ENCODE measurements at places on chromosomes 7 and 10.
A peak's percentile ranks its signal among the peaks of the same experiment; 100 is the strongest.

DNA sequence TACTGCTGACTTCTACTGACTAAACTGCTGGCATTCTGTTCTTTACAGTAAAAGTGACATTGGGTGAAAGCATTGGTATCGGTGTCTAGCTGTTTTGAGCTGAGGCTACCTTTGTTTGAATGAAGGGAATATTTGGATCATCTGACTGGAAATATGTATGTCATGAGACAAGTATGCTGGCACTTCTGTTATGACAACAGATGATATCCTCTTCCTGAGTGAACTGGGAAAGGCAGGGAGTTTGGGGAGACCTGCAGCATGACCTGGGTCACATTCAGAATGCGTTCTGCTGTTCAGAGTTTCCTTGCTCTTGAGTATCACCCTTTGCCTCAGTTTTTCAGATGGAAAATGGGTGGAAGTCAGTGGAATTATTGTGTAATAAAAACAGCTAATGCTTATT is 81.8 kb downstream of the PLCE1 start:
- DNase-seq, result no peak

DNA sequence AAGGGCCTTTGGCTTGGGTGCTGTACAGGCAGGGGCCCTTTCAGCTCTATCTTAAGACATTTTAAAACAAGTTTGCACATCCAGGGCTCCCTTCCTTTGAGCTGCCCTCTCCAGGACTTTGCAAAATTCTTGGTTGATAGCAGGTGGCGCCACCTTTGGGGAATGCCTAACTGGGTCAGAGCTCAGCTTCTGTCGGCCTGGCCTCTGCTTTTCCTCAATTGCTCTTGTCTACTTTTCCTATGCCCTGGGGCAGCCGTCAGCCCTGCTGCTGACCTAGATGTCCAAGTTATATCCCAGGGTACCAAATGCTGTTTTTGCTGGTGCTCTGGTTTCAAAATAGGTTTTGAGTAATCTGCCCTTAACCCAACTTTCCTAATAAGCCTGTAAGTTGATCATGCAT is 65.8 kb downstream of the APBB1IP start:
- no peak for DNase-seq

- DNase-seq, result no peak
These were observed 113.0 kb upstream of the DPP6 start for GRCh38 chr7:153939177-153939576.

DNA sequence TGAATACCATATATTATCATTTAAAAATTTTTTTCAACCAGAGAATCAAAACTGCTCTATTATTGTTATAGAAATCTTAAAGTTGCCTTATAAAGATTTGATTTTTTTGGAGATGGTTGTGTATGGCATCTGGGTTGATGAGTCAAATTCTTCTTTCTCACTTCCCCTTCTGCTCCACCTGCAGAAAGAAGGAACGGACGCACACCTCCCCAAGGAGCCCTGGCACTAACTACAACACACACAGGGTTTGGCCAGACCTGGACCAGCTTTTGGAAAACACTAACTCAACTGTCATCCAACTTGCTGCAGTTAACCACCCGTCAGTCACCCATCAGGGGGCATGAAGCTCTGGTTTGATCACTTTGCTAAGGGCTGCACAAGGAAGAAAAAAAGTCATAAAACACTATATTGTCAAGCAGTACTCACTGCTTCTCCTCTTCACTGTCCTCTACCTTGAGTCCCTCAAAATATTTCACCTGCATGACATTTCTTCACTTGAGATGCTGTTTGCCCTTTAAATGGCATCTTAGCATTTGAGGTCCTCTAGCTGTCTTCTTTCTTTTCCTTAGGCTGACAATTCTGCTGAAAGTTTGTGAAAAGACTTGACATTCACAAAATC is 266.7 kb upstream of the PHF14 start:
- no peak for DNase-seq

GRCh38 chr7:26423436-26423835 is 131.8 kb downstream of the SNX10 start:
- no peak for DNase-seq

DNA sequence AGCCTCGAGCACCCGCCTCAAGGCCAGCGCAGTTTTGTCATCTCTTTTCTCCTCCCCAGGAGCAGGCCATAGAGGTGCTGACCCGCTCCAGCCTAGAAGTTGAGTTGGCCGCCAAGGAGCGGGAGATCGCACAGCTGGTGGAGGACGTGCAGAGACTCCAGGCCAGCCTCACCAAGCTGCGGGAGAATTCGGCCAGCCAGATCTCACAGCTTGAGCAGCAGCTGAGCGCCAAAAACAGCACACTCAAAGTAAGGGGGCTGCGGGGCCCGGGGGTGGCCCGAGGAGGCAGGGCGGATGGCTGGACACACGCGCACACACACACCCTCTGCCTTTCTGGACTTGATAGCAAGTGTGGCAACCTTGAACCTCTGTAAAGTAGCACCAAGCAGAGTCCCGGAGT is 108.3 kb upstream of the SH2B2 start:
- no peak for DNase-seq

DNA sequence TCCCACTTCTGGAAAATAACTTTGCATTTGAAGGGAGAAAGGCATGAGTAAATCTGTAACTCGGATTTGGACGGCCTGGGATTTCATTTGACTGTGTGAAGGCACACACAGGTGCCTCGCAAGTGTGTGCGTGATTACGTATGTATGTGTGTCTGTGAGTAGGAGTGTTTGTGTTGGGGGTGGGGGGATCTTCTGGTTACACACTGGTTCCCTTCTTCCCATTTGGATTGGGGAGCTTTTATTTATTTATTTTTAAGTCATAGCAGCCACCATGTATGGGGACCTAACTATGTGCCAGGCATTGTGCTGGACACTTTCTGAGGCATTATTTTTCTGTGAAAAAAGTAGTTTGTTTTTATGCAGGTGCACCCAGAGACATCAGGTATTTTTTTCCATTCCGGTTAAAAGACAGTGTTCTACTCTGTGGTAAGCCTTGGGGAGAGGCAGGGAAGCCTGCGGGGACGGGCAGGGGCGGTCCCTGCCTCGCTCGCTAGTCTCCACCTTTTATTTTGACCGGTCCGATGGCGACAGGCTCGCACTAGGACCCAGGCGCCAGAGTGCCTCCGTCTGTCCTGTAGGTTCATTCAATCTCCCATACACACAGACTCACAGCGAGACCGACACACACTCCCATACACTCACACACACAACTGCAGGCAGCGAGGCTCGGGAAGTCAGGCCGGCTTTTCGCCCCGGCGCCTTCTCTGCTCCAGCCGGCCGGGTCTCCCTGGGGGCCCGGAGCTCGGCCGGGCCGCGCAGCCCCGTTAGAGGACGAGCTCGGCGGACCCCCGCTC is at the start of gene MXI1:
MXI1 (plus strand) TSS at position 595 of the 794 bp plus-strand sequence. CDS start 204 bp downstream, outside the sequence.
- peak; percentile 26 for DNase-seq

DNA sequence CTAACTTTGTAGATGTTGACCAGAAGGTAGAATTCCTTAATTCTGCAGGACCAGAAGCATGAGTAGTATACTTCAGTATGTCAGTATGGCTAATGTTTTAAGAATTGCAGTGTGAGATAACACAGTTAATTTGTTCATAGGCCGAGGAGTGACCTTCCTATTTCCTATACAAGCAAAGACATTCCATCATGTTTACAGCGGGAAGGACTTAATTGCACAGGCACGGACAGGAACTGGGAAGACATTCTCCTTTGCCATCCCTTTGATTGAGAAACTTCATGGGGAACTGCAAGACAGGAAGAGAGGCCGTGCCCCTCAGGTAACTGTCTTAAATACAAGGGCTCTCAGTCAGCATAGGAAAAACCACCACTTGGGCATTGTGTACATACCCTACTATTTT is 7.2 kb downstream of the DDX21 start:
- no peak for DNase-seq

GRCh38 chr10:126893206-126893605 is 12.0 kb upstream of the DOCK1 start:
- DNase-seq, result no peak

DNA sequence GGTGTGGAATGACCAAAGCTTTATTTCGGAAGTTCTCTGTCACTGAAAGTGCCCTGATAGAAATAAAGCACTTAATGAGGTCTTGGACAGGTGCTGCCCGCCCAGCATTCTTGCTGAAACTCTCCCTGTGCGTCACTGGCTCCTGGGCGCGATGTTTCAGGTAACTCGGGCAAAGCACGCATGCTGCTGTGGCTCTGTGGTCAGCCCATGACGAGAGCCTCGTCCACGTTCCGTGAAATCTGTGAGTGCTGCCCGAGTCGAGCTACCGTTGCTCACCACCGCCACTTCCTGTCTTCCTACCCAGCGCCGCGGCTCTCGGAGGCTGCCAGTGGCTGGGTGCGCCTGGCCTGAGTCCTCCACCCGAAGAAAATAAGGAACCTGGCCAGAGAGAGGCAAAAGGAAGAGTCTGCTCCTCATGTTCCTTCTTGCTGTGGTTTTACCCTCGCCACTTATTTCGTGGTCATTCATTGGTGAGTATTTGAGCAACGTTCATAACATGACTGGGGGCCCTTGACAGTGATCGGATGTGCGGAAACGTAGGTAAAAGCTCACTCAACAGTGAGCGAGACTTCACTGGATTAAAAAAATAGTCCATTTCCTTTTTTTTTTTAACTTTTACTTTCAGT is 95.5 kb downstream of the MAP3K8 start:
- DNase-seq, result no peak

- no peak for DNase-seq
These were observed 9.6 kb downstream of the CCL24 start for GRCh38 chr7:75804004-75804403.

DNA sequence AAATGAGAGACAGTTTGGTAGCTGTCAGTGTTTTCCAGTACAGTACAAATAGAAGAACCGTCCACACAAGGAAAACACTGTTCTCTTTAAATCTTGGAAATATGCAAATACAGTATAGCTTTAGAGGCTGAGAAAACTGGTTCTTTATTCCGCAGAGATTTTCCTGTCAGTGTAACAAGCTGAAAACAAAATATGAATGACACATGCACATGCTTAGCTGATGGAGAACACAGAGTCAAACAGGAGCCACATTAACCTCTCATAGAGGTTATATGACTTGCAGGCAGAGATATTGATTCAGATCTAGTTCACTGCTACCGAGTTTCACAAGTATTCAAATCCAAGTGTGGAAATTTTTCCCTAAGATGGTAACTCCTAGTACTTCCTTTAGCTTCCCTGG is 135.2 kb upstream of the C1QL3 start:
- no peak for DNase-seq

DNA sequence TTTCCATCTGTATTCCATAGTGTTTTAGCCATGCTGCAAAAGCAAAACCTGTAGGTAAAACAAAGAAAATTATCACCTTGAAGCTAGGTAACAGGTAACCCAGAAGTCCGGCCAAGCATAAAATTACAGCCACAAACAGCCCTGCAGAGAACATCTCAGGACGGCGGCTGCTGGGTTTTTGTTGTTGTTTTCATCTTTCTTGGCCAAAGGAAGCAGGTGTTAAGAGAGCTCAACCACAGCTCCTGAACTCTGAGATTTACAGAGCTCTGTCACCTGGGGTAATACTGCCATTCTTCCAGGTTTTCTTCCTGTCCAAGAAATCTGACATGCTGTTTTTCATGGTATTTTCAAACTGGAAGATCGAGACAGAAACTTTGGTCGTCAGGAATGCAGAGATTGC is 847 bp upstream of the SCIN start:
- DNase-seq, result no peak

- no peak for DNase-seq
These were observed 136.9 kb upstream of the PTN start for GRCh38 chr7:137480401-137480800.

GRCh38 chr7:20651960-20652544 is 36.6 kb downstream of the ABCB5 start:
- no peak for DNase-seq

GRCh38 chr10:79397051-79397450 is 48.4 kb downstream of the ZCCHC24 start:
- DNase-seq, result no peak

DNA sequence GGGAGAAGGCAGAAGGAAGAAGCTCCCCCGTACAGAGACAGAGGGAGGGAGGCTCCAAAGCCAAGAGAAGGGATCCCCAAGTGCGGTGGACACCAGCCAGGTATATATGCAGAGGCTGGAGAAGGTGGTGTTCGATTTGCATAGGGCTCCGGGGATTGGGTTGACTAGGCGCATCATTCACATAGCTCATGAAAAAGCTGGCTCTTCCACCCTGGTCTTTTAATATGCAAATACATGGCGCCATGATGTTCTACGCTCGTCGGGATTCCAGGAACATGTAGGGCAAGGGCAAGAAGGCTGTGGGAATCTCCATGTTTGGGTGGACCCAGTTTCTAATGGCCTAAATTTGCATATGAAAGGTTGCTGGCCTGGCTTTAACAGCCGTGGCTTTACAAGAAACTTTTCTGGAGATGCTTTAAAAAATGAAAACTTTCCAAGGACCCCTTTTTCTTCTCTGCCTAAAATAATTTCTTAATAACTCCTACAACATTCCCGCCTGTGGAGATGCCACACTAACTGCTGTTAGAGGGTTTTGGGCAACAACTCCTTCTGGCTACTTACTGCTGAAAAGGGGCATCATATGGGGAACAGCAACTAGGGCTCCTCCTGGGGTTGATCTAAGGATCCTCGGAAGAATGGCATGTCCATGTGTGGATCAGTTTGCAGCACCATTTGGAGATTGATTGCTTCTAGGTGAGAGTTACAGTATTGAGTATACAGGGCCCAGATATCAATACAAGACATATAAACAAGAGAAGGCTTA is 28.3 kb downstream of the C1GALT1 start:
- DNase-seq, result no peak

DNA sequence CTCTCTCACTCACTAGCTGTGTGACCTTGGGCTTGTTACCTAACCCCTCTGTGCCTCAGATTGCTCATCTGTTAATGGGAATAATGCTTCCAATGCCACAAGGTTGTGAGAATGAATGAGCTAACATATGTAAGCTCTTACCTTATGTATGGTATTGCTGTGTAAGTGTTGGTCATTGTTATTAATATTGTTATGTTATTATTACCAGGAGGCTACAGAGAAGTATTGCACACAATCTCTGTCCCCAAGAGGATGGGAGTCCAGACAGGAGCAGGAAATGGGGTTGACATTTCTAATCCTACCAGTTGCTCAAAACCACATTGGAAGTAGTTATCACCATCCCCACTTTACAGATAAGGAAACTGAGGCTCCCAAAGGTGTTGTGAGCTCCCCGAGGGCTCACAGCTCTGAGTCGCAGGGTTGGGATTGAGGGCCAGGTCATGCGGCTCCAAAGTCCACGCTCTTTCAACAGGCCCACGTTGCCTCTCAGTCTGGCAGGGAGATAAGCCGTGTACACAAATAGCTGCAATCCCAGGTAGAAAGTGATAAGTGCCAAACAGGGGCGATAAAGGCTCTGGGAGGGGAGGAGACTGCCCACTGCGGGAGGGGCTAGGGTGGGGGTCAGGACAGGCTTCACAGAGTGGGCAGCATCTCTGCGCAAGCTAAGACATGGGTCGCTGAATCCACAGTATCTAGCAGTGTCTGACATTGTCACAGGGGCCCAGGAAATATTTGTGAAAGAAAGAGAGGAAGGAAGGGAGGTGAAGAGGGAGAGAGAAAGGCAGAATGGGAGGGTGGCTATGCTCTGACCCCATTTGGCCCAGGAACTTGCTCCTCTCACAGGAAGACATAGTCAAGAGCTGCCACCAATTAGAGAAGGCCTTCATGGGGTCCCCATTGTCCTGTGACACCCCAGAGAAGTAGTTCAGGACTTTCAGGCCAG is 9.6 kb upstream of the ZMIZ1 start:
- no peak for DNase-seq
